HS-5 (cell line): ENCODE measurements at places on chromosomes 7 and 10.
A peak's percentile ranks its signal among the peaks of the same experiment; 100 is the strongest.

GRCh38 chr10:95789902-95790301, 33.9 kb downstream of the ENTPD1 start:
- DNase-seq, result no peak

GRCh38 chr10:21401196-21401595, 124.3 kb downstream of the SKIDA1 start:
- DNase-seq, result no peak

GRCh38 chr7:112735261-112735660, 54.9 kb downstream of the TMEM168 start:
- no peak for DNase-seq

DNA sequence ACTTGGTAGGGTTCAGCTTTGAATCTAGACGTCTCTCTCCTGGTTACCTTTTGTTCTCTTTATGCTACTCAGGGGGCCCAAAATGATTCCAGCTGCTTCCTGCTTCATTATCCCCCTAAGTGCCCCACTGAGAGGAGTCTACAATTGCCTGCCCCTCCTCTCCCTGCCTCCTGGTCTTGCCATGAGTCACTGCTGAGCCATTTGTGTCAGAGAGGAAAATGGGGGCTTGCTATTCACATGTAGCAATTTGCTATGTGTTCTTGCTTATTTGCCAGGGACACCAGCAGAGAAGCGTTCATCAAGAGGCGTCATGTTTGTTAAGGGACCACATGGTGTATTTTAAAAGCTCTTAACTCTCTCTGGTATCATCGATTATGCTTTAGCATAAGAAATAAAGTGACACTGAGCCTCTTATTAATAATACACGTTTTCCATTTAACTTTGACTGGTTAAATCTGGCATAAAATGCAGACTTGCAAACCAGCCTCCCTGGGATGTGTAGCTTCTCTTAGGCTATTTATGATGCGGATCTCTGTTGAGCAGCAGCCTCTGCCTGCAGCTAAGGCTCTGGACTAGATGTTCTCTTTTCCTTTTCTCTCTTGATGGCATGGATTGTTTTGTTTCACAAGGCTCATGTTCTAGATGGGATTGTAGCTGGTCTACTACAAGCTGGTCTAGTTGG, 239.3 kb downstream of the AUTS2 start:
- no peak for DNase-seq

DNA sequence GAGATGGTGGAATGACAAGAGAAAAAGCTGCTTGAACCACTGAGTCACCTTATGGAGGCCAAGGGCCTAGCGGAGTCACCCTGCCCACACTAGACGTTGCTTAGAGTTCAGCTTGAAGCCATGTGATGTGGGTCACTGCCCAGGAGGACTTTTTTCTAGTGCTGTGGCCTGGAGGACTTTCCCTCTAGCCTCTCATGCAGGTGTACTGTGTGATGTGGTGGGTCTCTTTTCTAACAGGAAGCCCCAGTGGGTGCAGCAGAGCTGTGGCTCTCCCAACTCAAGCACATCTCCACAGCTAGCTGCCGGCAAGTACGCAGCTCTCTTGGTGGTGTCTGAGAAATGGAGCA, 13.6 kb downstream of the POR start:
- no peak for DNase-seq

GRCh38 chr7:138449580-138449979, 10.5 kb upstream of the TRIM24 start:
- no peak for DNase-seq

GRCh38 chr7:115135769-115136410, 214.0 kb downstream of the MDFIC start:
- DNase-seq, result no peak

GRCh38 chr7:129162732-129163131, 18.2 kb downstream of the TSPAN33 start:
- DNase-seq, result no peak

DNA sequence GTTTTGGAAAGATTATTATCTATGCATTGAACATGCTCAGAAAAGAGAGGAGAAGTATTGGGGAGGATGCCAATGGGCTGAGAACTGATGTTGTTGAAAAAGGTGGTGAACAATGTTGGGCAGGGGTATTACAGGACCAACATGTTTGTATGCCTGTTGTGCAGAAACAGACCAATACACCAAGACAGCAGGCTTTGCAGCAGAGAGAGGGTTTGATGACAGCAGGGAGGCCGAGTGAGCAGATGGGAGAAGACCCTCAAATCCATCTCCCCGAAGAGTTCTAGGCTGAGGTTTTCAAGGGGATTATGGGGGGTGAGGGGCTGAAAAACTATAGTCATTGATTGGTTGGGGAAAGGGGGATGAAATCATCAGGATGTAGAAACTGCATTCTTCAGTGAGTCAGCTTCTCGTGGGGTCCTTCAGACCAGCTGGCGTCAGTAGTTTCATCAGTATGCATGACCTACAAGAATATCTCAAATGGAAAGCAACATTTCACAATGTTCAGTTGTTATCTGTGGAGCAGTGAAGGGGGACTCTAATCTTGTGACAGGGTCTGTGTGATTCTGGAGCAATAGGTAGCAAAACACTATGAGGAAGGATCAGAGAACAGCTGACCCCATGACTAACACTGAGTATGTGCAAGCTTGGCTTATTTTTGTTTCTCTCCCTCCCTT, 167.8 kb downstream of the BAMBI start:
- no peak for DNase-seq

DNA sequence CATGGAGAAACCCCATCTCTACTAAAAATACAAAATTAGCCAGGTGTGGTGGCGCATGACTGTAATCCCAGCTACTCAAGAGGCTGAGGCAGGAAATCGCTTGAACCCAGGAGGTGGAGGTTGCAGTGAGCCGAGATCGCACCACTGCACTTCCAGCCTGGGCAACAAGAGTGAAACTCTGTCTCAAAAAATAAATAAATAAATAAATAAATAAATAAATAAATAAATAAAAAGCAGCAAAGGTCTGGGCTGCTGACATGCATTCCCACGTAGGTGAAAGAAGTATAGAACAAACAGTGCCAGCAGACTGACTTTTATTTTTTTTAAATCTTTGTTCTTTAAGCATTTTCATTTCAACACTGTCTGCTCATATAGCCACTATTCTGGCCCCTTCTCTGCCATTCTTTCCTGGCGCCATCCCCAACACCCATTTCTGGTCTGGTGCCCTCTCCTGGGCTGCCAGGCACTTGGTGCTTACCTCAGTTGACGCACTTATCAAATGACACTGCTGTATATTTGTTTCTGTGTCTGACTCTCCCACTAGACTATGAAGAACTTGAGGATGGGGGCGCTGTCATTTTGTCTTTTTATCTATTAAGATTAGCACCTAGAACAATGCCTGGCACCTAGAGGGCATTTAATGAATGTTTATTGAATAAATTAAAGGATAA, 15.6 kb downstream of the FAM107B start:
- DNase-seq, result no peak

DNA sequence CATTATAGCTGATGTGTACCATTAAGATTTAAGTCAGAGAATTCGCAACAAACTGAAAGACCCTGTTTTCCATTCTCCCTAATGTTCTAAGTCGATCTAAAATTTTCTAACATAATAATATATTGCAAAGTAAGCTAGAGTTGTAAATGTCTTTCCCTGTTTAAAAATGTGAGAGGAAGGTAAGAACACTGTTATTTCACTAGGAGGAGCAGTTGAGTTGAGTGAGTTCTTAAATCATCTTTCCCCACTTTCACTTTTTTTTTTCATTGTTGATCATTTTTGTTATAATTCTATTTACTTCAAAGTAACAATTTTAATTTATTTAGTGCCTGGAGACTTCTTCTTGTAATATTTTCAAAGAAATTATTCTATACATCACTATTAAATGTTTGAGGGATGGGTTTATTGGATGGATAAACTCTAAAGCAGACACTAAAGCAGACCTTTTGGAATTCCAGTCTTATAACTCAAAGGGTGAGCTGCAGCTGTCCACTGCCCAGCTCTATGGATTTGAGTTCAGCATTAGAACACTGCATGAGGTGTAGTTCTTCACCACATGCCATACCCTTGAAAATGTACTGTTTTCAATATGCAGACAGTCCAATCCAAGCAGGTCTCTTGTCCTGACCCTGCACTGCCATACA, 181.3 kb upstream of the FZD1 start:
- no peak for DNase-seq

DNA sequence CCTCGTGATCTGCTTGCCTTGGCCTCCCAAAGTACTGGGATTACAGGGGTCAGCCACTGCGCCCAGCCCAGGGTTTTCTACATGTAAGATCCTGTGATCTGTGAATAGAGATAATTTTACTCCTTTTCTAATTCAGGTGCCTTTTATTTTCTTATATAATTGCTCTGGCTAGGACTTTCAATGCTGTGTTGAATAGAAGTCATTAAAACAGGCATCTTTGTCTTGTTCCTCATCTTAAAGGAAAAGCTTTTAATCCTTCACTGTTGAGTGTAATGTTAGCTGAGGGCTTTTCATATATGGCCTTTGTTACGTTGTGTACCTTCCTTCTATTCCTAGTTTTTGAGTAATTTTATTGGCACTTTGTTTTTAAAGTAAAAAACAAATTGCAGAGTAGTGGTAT, 26.6 kb downstream of the ANLN start:
- no peak for DNase-seq

DNA sequence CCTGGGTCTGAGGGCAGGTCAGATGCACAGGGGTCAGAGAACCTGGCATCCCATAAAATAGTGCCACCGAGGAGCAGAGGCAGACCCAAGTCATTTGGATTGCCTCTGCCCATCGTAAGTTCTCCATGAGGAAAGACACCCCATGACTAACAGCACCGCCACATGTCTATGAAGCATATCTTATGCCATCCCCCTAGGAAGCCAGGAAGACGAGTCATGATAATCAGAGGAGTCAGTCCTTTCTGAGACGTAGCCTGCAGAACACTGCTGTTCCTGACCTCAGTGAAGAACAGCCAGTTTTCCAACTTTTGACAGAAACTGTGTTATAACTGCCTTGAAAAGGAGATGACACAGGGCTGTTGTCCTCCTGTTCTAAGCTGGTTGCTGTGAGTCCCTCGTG, 51.2 kb downstream of the INSYN2A start:
- peak; percentile 56 for DNase-seq

GRCh38 chr7:55099821-55100543, 81.2 kb downstream of the EGFR start:
- DNase-seq, result no peak

- DNase-seq, result no peak
Observed at GRCh38 chr7:64997927-64998391, 7.1 kb upstream of the ZNF117 start.

GRCh38 chr10:109732254-109732965, 190.9 kb downstream of the XPNPEP1 start:
- no peak for DNase-seq

- no peak for DNase-seq
Observed at GRCh38 chr10:103692436-103692951, 162.9 kb downstream of the SH3PXD2A start.

GRCh38 chr7:134854816-134855215, 75.4 kb downstream of the CALD1 start:
- no peak for DNase-seq

DNA sequence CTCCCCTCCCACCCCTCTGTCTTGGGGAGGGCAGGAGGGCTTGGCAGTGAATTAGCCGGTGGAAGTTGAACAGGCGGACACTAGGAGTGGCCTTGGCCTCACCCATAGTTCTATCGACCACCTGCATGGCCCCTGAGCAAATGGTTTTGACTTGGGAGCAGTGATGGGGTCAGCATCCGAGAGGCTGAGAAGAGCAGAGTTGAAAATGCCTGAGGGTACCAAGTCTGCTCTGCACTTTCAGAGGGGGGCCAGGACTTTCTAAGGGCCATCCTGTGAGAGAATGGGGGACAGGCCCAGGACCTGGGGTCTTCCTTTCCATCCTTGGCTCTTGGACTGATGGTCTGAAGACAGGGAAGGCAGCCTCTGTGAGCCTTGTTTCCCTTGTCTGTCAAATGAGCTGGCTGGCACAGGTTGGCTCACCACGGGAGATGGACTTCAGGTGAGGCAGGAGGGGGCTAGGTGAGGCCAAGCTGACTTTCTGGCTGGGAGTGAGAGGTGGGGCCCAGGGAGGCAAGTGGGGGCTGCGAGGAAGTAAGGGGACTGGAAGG, 29.4 kb downstream of the CDH23 start:
- DNase-seq, result no peak

DNA sequence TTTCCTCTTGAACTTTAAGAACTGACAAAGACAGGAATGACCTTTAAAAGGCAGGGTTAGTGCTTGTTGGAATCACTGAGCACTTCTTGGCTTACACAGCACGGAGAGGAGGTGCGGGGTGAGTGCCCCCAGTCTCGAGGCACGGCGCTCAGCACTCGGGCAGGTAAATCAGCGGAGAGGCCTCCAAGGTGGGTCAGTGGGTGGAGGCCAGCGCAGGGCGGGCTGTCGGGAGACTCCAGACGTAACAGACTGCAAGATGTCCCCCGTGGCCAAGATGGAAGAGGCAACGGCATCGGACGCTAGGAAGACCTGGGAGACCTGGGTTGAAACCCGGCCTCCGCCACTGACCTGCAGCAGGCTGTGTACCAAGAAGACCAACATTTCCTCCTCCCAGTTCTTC, 149.4 kb downstream of the MAD1L1 start:
- DNase-seq, result no peak

DNA sequence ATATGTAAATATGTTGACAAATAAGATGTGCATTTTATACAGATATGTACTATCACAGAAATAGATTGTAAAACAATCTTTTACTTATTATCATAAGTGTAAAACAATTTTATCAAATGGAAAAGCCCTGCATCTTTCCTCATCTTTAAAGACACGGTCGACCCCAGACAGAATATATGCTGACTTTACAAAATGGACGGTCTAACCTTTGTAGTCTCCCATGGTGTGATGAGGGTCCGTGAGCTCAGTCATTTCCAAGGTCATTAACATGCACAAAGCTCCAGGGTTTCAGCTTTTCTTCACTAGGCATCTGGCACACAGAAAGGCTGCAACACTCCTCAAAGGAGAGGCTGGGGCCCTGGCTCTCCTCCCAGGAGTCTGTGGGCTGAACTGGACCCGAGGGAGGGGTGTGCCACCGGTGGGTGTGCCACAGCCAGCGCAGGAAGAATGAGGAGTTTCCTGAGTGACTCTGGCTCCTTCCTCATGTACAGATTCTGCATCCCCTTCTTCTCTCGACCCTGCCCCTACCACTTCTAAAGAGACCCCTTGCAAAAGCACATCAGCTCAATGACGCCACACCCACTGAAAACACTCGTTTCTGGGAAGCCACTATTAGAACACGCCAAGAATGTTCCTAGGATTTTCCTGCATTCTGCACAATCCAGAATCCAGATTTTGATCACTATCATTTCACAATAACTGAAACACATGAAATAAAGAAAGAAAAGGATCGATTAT, 26.2 kb upstream of the ABLIM1 start:
- DNase-seq, result no peak

DNA sequence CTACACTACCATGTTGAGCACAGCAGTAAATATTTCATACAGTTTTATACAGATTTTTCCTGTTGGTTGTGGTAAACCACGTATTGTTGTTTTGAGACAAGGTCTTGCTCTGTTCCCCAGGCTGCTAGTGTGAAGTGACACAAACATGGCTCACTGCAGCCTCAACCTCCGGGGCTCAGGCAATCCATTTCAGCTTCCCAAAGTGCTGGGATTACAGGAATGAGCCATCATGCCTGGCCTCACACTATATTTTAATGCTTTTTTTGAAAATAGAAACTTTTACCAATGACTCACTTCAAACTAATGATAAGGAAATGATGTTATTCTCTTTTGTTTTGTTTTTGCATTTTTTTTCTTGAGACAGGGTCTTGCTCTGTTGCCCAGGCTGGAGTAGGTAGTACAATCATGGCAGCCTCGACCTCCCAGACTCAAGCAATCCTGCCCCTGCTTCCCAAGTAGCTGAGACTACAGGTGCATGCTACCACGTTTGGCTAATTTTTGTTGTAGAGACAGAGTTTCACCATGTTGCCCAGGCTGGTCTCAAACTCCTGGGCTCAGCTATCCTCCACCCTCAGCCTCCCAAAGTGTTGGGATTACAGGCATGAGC, 210.6 kb downstream of the TPST1 start:
- DNase-seq, result no peak
